ENCODE measurements at places on chromosomes 7 and 10. TPM values are rescaled to one million over a fixed set of nuclear protein-coding genes. Genes with fewer than 3 reads are reported as not detected.

Gene ACTL6B
- not detected for total RNA-seq

Gene TEX36
- total RNA-seq = not detected

Gene EMX2
- 2.2 TPM for total RNA-seq

Gene FRMD4A
- 48.5 TPM for total RNA-seq

Gene GIGYF1
- 23.5 TPM for total RNA-seq
